ENCODE measurements at places on chromosomes 6 and 20. TPM values are rescaled to one million over a fixed set of nuclear protein-coding genes. Genes with fewer than 3 reads are reported as not detected.

CDH4 gene
- total RNA-seq, result 0.25 TPM

TREM1 gene
- total RNA-seq, result 0.98 TPM

GRCh38 chr6:77461796-77462195 lies 1.5 kb downstream of the HTR1B start:
- DNase-seq, result no peak

GRCh38 chr20:15919118-15919517 lies 654.1 kb downstream of the KIF16B start:
- DNase-seq, result no peak

DNA sequence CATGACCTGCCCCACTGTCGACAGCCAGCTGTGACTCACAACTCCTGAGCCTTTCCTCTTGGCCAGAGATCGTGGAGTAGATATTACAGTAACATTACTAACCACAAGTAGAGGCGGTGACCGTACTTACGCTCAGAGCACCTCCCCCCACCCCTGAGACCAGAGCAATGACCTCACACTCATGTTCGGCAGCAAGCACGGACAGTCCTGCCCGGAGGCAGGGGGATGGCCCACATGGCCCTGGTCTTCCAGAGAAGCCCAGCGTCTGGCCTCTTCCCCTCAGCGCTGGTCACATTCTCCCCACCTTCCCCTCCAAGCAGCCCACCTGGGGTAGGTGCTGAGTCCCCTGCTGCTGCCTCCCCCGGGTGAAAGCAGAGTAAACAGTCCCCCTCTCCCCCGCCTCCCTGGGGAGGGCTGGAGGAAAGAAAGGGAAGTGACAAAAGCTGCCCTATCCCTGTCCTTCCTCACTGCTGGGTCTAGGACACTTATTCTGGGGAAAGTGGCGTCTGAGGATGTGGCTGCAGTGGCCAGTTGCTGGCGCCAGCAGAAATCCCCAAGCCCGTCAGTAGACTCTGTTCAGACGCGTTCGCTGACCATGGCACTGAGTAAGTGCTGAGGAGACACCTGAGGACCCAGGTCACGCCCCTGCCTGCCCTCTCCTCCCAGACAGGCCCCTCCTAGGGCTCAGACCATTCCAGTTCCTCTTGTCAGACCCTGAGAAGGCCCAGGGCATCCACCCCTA lies 68.5 kb downstream of the MRPL14 start:
- DNase-seq, result no peak

- no peak for DNase-seq
These were observed 22.8 kb downstream of the ECT2L start for GRCh38 chr6:138818496-138819194.

- no peak for DNase-seq
These were observed 2.7 kb upstream of the DTD1 start for GRCh38 chr20:18585134-18585533.

GRCh38 chr6:32118782-32119628 lies 9.0 kb downstream of the ATF6B start:
- DNase-seq, result peak; percentile 90
